ENCODE measurements at places on chromosomes 1 and 21.

- DNase-seq: no peak
These were observed 169.1 kb downstream of the C1orf21 start for GRCh38 chr1:184555665-184556641.

GRCh38 chr1:229768232-229768631 is 142.2 kb downstream of the URB2 start:
- DNase-seq: no peak

DNA sequence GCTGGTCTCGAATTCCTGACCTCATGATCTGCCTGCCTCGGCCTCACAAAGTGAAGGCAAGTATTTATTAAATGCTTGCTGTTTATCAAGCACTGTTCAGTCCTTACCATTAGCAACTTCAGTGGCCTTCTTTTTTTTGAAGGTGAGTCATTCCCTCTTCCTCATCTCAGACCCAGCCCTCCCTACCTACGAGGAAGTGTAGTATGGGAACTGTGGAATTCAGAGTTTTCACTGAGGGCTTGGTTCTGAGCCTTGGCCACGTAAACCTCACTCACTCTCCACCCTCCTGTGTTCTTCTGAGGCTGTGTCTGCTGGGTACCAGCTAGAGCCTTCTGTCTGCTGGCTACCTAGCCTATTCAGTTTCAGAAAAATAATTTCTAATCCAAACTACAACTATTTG is 218.3 kb upstream of the SGIP1 start:
- DNase-seq: no peak

- no peak for DNase-seq
These were observed 9.5 kb downstream of the DPT start for GRCh38 chr1:168719306-168720111.

GRCh38 chr1:70348399-70349165 is 5.9 kb downstream of the ANKRD13C start:
- DNase-seq: no peak

- no peak for DNase-seq
These were observed 29.5 kb downstream of the PIK3R3 start for GRCh38 chr1:46102769-46103476.

GRCh38 chr1:219931033-219931432 is 2.7 kb upstream of the SLC30A10 start:
- DNase-seq: no peak

DNA sequence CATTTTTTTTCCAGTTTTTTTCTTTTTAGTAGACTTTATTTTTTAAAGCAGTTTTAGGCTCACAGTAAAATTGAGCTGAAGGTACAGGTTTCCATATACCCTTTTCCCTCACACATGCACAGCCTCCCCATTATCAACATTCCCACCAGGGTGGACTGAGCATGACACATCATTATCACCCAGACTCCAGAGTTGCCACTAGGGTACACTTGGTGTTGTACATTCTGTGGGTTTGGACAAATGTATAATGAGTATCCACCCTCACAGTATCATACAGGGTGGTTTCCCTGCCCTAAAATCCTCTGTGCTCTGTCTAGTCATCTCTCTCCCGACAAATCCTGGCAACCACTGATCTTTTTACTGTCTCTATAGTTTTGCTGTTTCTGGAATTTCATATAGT is 3.0 kb upstream of the AIM2 start:
- DNase-seq: peak; percentile 7

GRCh38 chr1:234719454-234720251 is 109.7 kb upstream of the IRF2BP2 start:
- DNase-seq: no peak

DNA sequence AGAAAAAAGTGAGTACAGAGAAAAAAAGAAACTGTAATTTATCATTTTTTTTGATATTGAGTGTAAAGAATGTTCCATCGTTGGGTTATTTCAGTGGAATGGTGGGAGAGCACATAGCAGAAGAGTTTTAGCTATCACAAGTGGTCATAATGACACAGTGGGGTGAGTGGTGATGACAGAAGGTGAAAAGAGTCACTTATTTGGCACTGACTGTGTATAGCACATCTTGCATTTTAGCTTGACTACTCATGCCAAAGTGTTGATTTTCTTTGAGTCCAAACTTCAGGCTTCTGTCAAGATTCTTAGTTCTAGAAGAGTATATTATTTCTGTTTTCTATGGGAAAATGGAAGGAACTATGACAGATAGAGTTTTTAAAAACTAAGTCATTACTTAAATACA is 261.2 kb downstream of the GRIK1 start:
- DNase-seq: no peak

DNA sequence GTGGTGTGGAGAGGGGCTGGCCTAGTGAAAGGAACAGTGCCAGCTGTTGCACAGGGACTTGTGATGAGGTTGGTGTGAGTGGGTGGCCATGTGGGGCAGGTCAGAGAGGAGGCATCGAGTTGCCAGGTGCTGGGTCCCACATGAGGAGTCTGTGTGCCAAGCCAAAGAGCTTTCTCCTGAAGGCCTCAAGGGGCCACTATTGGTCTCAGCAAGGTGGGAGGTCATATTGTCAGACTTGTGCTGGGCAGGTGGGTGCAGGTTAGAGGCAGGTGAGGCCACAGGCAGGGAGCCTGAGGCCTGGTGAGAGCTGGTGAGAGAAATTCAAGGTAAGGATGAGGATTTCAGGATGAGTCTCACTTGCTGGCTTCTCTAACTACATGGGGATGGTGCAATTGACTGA is 256.8 kb downstream of the DISC1 start:
- DNase-seq: no peak

GRCh38 chr1:16375521-16376340 is 8.7 kb downstream of the SZRD1 start:
- DNase-seq: no peak

GRCh38 chr1:93675271-93675670 is 6.4 kb downstream of the BCAR3 start:
- no peak for DNase-seq

GRCh38 chr1:204493145-204493983 is 1.2 kb downstream of the PIK3C2B start:
- no peak for DNase-seq

- peak; percentile 60 for DNase-seq
These were observed 19.7 kb downstream of the CDK18 start for GRCh38 chr1:205523891-205524793.

- DNase-seq: no peak
These were observed 7.4 kb downstream of the GPR25 start for GRCh38 chr1:200880212-200880611.

GRCh38 chr21:42313501-42313969 is 1.7 kb downstream of the TFF3 start:
- DNase-seq: no peak

DNA sequence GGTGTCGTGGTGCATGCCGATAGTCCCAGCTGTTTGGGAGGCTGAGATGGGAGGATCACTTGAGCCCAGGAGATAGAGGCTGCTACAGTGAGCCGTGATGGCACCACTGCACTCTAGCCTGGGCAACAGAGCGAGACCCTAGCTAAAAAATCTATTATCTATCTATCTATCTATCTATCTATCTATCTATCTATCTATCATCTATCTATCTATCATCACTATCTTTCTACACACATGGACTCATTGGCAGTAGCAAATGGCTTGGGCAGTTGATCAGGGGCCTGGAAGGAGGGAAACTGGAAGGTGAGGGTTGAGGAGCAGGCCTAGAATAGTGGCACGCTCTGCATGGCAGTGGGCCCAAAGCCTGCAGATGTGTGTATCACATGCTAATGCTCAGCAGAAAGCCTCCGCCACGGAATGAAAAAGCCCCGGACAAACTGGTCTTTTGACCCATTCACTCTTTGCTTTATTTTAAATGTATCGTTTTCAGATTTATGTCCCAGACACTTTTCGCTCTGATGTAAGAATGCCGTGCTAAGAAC is 7.3 kb upstream of the HUNK start:
- DNase-seq: no peak

GRCh38 chr1:233714631-233715217 is 100.8 kb downstream of the KCNK1 start:
- DNase-seq: no peak

GRCh38 chr1:17935230-17935629 is 172.4 kb upstream of the IGSF21 start:
- DNase-seq: no peak

- peak; percentile 74 for DNase-seq
These were observed 56.3 kb upstream of the GPR153 start for GRCh38 chr1:6317098-6317760.

GRCh38 chr1:221908573-221908972 is 166.7 kb upstream of the DUSP10 start:
- DNase-seq: no peak

- peak; percentile 18 for DNase-seq
These were observed 43.4 kb upstream of the RHOU start for GRCh38 chr1:228691926-228692325.

DNA sequence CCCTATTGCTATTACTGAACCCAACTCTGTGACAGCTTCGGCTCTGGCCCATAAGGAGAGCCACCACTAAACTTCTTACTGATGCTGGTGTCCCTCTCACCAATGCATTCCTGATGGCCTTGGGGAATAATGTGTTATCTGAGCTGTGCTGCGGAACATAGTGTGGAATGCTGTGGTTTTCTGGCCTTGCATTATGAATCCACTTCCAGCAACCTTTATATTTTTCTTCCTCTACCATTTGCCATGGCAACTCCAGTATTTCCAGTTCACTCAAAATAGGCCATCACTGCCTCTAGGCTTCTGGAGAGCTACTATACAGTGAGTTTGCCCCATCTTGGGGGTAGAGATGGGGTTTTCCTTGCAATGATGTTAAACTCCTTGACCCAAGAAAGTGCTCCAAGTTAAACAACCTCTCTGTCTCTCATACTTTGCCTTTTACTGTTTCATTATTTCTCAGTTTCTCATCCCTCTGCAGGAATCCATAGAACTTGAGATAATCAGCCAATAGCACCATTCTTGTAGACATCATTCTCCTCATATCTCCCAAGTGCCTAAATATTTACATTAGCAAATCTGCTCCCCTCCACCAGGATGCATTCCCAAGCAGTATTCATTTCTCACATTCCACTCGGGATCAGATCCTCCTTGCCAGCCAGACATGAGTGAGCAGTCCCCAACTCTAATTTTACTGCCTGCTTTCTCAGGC is 11.1 kb upstream of the RAVER2 start:
- DNase-seq: no peak

- no peak for DNase-seq
These were observed 387.4 kb downstream of the MATN1 start for GRCh38 chr1:30335997-30336390.

DNA sequence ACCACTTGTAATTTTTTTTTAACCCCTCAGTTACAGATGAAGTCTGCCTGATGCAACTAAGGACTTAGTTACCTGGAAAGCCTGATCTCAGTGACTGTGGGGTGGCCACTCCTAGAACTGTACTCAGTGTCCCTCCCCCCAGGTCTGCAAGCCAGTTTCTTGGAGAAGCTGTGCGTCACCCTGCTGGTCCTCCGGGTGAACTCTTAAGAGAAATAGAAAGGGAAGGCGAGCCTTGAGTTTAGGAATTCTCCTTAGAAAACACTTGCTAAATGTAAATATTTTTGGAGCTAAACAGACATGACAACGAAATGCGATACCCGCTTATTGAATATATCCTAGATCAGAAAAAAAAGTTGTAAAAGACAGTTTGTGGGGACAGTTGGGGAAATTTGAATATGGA is 730 bp downstream of the SLC16A4 start:
- no peak for DNase-seq

DNA sequence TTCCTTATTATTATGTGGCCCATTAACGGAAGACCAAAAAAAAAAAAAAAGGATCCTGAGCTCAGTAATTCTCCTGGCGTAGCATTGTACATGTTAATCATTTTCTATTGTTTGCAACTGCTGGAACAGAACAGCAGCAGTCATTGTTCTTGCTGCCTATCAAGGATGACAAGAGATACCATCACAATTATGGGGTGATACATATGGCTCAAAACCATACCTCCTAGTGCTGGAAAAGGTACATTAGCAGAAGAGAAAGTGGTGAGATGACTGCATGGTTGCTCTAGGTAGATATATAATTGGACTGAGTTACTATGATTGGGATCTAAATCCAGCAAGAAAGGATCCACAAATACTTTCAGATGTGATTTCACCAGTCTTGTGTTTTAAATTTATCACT is 13.3 kb upstream of the TLR5 start:
- DNase-seq: no peak

GRCh38 chr1:92764116-92764515 is 20.8 kb downstream of the EVI5 start:
- peak; percentile 48 for DNase-seq

All from erythroblast (primary cell).